Fibroblast of mammary gland (primary cell): ENCODE measurements at places on chromosomes 7 and 10.

DNA sequence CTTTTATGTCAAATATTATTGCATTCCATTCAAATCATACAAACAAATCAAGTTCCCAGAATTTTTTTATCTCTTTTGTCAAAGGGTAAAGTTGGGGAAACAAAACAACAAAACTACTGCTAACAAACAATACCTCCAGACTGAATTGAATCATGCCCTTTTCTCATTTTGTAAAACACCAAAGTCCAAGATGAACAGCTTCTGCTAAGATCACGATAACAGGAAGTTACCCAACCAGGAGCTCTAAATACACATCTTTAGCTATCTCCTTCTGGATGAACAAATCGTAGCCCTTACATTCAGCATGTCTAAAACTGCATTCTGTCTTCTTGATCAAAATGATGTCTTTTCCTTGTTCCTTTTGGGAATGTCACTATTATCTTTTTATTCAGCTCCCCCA, 97.4 kb downstream of the CTTNBP2 start:
- DNase-seq = no peak

GRCh38 chr10:1174022-1174421, 117.8 kb downstream of the WDR37 start:
- DNase-seq = no peak

DNA sequence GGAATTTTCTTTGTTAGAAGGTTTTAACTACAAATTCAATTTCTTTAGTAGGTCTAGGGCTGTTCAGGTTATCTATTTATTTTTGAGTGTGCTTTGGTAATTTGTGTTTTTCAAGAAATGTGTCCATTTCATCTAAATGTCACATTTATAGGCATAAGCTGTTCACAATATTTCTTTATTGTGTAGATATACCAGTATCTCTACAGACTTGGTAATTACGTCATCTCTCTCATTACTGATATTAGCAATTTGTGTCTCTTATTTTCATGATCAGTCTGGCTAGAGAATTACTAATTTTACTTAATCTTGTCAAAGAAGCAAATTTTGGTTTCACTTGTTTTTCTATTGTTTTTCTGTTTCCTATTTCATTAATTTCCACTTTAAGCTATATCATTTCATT, 152.0 kb downstream of the RNLS start:
- DNase-seq = no peak

DNA sequence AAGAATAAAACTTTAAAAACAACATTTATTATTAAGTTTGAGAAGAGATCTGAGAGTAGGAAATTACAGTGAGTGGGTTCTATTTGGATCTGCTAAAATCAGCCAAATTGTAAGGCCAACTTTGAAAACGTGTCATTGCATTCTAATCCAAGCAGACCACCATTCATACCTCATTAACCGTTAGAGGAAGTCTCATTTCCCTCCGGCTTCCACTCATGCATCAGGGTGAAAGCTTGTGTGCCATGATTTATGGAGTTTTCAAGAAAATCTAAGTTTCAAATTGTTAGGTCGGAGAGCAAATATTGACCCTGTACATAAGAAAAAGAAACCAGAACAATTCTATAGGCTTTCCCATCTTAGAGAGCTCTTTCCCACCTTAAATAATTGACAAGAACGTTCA, 166.6 kb upstream of the NRG3 start:
- DNase-seq = no peak

DNA sequence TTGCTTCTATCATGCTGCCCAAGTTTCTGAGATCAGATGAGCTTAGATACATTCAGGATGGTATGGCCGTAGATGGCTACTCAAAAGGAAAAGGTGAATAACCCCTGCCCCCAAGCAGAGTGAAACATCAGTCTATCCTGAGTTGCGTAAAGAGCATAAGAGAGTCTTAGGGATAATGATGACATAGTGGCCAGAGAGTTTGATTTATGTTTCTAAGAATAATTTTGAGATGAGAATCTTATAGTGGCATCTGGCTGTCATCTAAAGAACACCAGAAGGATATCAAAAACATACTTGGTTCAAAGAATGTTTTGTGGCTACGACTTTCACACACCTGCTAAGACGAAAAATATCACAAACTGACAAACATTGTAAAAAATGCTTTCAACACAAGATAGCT, 20.6 kb downstream of the PIK3CG start:
- no peak for DNase-seq

DNA sequence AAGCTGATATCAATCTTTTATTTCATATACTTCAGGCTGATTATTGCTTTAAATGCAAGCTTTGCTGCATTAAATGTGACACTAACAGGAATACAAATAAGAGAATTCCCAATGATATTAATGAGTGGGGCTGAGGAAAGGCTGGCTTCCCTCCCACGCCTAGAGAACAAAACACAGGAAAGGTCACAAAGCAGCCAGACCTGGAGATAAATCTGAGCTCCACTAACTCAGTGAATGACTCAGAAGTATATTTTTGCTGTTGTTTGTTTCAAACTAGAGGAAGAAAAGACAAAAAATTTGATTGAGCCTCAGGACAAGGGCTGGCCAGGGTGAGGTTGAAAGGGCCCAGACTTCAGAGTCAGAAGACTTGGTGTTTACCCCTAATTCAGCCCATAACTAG, 88.1 kb downstream of the XPNPEP1 start:
- no peak for DNase-seq
